Stromal cell of bone marrow (primary cell): ENCODE measurements at places on chromosomes 2 and 18.

- no peak for DNase-seq
Observed at GRCh38 chr2:47309952-47310800, 92.8 kb upstream of the MSH2 start.

DNA sequence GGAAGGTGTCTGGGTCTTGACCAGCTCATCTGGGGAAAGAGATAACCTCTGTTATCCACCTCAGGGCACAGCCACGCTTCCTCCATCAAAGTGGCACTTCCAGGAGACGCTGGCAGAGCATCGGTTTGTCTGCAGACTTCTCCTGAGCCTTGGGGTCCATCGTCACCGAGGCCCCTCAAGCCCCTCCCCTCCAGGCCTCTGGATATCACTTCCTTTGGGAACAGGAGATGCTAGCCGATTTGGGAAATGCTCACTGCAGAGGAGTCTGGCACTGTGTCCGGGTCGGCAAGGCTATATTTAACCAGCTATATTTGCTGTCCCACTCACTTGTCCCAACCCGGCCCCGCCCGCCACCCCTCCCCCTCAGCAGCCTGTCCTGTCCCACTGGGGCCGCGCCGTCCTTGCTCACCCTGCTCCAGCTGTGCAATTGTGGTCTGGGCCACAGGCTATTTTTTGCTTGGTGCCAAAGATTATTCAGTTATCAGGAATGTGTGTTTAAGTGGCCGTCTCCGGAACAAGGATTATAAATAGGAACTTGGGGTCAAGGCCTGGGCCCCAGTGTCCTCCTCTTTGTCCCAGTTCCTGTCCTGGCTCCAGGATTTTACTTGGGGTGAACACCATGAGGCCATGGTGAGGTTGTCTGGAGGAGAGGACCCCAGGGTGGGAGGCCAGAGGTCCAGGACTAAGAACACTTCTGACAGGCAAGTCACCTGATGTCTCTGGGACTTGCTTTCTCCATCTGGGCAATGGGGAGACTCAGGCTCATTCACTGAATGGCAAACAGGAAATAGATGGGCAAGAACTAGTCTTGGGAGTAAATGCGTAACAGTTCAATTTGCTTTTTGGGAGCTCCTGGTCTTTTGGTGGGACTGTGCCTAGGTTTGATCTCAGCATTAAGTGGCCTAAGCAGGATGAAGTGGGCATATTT lies 263.6 kb downstream of the DYSF start:
- peak; percentile 78 for DNase-seq

- no peak for DNase-seq
Observed at GRCh38 chr18:74940856-74941255, 268.1 kb downstream of the PTGR3 start.

DNA sequence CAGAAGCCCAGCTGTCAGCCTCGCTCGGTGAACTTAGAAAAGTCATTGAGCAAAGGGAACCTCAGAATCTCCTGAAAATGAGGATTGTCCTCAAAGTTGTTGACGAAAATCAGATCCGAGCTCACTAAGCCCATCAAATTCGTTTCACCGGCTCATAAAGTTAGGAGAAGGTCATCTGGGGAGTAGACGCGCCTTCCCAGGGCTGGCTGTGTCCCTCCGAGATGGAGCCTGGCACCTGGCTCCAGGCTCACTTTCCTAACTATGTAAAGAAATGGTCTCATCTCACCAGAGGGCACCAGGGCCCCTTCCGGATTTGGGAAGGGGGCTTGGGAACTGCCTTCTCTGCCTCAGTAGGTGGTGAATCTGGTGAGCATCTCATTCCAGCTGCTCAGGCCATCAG lies 145.5 kb downstream of the PXDN start:
- DNase-seq: no peak

DNA sequence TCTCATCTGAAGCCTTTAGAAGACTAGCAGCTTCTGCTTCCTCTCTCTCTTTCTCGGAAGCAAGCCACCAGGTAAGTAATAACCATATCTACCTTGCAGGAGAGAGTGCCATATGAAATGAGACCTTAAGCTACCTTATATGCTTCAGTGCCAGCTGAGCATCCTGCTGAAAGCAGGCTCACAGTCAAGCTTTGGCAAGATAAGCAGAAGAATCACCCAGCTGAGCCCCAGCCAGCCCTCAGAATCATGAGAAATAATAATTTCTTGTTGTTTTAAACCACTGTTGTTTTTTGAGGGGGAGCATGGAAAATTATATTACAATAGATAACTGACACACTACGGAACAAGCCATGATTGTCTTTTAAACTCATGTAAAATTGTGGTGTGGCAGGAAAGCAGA lies 514.4 kb downstream of the MBD2 start:
- DNase-seq: no peak
